MG63 (cell line): ENCODE measurements at places on chromosomes 1 and 21. TPM values are rescaled to one million over a fixed set of nuclear protein-coding genes. Genes with fewer than 3 reads are reported as not detected.

PGLYRP3 gene
- not detected in 2 replicates for total RNA-seq

TRIM67 gene
- not detected in 2 replicates for total RNA-seq

ZNF683 gene
- total RNA-seq, result not detected in 2 replicates

GRCh38 chr1:50516056-50516455, 92.8 kb upstream of the DMRTA2 start:
- no peak for DNase-seq

GRCh38 chr1:65558215-65558614, 137.7 kb downstream of the LEPR start:
- DNase-seq, result no peak

DNA sequence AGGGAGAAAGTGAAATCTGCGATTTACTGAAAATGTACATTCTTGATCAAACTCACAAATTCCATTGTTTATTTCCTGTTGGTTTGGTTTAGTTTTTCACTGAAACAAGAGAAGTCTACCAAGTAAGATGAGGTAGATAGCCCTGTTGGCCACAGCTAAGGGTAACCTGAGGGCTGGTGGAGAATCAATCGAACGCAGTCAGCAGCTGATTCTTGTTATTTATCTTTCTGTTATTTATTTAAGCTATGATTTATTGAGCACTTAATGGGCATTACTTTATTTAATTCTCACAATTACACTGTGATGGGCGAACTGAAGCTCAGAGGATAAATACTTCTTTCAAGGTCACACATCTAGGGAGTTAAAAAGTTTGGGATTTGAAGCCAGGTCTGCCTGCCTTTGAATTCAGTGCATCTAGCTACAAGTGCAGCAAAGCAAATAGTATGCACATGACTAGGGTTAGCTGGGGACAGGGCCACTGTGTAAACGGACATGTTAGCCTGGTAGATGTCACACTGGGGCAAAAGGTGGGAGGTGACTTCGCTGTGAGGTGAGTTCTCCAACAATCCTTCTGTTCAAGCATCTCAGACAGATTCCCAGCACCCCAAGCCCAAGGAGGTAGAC, 106.5 kb upstream of the GADD45A start:
- DNase-seq, result no peak

DNA sequence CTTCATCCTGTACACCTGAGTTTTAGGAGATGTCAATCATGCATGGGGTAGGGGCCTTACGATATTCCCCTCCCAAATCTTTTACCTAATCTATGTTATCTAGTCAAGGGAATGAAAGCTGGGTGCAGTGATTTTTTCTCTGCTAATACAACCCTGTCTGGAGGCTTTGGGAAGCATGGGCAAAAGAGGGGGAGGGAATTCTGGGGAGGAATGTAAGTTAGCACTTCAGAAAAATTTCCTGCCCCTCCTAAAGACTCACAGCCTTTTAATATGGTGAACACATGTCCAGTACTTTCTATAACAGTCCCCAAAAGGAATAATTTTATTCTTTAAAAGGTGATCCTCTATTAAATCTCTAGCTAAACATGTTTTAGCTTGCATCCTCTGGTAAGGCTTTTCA, 25.6 kb upstream of the PRELP start:
- DNase-seq, result no peak
